ENCODE measurements at places on chromosomes 1 and 21. TPM values are rescaled to one million over a fixed set of nuclear protein-coding genes. Genes with fewer than 3 reads are reported as not detected.

DNA sequence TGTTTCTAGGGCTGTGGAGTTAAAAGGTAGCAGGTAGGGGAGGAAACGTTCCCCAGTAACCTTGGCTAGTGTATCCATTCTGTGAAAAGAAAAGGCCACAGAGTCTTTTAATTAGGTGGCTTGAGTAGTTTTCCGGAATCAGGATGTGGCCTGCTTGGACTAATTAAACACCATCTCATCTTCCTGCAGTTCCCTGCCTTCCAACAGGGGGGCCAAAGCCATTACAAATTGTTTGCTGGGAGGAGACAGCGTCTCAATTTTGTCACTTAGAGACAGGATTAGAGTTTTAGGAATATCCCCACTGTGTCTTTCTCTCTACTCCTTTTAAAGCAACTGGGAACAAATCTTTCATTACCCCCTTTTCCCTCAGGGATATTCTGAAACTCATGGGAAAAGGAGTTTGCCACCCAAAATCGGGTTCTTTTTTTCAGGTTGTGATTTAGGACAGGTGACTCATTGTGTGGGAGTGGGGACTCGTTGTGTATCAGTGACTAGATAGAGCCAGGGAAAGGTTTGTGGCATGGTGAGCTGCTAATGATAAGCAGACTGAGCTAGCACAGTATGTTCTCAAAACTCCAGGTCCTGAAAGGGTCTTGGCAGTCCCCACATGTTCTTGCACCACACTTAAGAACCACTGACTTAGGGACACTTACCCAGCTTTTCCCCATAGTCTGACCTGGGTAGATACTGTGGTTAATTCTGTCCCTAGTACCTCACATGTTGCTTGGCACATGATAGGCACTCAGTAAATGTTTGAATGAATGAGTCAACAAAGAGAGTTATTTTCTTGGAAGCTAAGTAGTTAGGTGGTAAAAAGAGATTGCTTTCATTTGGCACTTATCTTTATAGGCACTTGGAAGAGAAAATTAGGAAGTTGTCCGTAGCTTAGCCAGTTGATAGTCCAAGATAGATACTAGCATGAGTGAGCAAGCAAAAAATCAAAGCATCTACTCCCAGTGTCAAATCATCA is 22.5 kb downstream of the INTS3 start:
- H3K27ac ChIP-seq: no peak overlapping the region
- H3K4me1 ChIP-seq: no peaks in the 10 kb centered on the region
- H3K4me3 ChIP-seq: no peak overlapping the region
- DNase-seq: no peak
- H3K27me3 ChIP-seq: no peaks in the 10 kb centered on the region

SCAF4 gene
- total RNA-seq: 70.9 TPM

DNA sequence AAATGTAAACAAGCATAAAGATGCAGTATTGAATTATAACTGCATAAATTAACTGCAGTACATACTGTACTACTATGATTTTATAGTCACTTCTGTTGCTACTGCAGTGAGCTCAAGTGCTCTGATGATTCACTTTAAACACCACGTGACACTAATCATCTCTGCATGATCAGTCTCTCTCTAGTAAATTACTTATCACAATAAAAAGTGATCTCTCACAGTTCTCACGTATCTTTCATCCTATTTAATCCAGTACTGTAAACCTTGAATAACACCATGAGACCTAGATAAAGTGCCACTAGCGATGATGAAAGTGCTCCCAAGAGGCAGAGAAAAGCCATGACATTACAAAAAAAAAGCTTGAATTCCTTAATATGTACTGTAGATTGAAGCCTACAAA is 1242.0 kb downstream of the AMY1C start:
- no peak overlapping the region for H3K4me3 ChIP-seq
- no peaks in the 10 kb centered on the region for H3K27me3 ChIP-seq
- no peak overlapping the region for H3K27ac ChIP-seq
- no peak for DNase-seq
- H3K36me3 ChIP-seq: no peaks in the 10 kb centered on the region
- no peaks in the 10 kb centered on the region for H3K4me1 ChIP-seq

AMY1B gene
- total RNA-seq: not detected

DNA sequence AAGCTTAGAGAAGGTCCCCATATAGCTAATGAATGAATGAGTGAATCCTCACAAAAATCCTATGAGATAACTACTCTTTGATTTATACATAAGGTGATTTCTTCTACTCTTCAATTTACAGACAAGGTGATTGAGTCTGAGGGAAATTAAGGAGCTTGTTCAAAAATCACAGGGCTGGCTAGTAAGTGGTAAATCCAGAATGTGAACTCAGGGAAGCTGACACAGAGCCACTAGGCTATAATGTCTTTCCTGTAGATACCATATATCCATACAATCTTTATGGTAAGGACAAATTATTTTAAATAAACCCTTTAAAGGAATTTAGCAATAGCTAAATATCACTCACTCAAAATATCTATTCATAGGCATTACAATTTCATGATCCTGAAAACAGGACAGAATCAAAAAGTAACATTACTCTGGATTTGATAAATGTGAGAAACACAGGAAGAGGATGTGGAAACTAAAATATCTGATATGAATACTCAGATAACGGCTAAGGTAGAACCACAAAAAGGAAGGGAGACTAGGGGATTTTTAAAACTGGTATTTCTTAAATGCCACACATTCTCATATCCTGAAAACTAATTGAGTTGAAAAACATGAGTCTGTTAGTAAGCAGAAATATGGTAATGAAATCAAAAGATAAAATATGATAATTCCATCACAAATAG is 108.2 kb downstream of the NBPF12 start:
- H3K4me3 ChIP-seq: no peak overlapping the region
- no peaks in the 10 kb centered on the region for H3K27me3 ChIP-seq
- peaks cover 9% of the 10 kb centered on the region for H3K4me1 ChIP-seq
- H3K27ac ChIP-seq: no peak overlapping the region
- no peaks in the 10 kb centered on the region for H3K36me3 ChIP-seq

Measured in CD4-positive, CD25-positive, alpha-beta regulatory T cell (primary cell).